ENCODE measurements at places on chromosomes 13 and 19.

DNA sequence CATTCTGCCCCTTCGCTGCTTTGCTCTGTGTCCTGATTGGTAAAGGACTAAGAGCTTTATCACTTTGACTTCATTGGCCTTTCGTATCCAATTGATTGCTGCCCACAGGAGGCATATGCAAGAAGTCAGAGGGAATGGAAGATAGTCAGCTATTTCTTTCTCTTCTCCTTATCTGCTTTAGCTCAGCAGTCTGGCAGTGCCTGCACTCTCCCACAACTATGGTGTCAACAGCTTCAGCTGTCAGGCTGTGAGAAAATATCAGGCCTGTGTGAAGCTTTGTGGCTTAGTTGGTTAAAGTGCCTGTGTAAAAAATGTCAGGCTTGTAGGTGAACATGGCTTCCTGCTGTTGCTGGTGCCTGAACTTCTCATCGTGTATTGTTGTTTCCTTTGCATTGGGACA, 243.0 kb downstream of the PCDH17 start:
- no peak for DNase-seq

DNA sequence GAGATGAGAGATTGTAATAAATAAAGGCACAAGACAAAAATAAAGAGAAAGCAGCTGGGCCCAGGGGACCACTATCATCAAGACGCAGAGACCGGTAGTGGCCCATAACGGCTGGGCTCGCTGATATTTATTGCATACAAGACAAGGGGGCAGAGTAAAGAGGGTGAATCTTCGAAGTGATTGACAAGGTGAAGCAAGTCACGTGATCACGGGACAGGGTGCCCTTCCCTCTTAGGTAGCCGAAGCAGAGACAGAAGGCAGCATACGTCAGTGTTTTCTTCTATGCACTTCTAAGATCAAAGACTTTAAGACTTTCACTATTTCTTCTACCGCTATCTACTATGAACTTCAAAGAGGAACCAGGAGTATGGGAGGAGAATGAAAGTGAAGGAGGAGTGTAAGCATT, 4.6 kb upstream of the PRKCG start:
- DNase-seq, result no peak

GRCh38 chr13:24308068-24308445, 1.3 kb upstream of the C1QTNF9 start:
- no peak for DNase-seq

DNA sequence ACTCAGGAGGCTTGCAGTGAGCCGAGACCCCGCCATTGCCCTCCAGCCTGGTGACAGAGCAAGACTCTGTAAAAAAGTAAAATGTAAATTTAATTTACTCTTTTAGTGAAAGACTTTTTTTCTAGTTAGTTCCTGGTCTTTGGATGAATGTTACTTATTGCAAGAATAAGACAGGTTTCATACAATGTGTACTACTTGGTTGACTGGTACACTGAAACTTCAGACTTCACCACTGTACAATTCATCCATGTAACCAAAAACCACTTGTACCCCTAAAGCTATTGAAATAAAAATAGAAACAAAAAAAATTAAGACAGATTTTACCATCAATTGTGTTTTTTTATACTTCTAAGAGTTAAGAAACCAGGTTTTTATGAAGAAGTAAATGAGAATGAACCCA, 35.5 kb downstream of the GPALPP1 start:
- DNase-seq, result no peak

DNA sequence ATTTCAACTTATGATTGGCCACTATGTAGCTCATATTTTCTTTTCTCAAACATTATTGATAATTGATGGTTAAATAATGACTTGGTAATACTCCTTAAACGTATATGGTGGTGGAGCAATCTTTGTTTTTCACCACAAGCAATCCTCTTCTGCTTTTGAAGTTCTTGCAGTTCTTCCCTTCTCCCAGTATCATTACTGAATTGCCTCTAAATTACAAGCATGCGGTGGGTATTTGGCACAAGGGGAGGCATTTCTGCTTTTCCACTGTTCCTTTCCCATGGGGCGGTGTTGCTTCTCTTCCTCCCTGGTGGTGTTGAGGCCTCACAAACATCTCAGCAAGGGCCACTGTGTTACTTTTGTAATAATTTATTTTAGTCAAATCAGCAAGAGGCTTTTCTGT, 234.4 kb upstream of the RXFP2 start:
- no peak for DNase-seq
